ENCODE measurements at places on chromosomes 7 and 10.

GRCh38 chr7:23254051-23254681 is 7.6 kb downstream of the GPNMB start:
- DNase-seq: no peak

DNA sequence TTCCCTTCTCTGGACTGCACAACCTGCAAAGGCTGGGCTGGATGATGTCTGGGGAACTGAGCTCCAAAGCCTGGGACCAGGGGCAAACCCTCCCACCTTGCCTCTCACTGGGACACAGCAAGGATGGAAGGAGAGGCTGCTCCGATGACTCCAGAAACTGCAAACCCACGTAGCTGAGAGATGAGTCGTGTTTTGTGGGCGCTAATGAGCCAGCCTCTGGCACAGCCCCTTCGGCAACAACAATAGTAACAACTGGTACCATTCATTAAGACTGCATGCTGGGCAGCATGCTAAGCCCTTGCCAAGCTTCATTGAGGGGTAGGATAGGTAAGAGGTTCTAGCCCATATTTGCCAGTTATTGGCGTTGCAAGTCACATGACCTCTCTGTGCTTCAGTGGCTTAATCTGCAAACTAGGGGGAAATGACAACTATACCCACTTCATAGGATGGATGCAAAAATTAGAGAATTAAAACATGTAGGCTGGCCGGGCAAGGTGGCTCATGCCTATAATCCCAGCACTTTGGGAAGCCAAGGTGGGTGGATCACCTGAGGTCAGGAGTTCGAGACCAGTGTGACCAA is 145.9 kb downstream of the SH3PXD2A start:
- no peak for DNase-seq

- DNase-seq: no peak
Observed at GRCh38 chr10:88437411-88437810, 145.7 kb downstream of the RNLS start.

DNA sequence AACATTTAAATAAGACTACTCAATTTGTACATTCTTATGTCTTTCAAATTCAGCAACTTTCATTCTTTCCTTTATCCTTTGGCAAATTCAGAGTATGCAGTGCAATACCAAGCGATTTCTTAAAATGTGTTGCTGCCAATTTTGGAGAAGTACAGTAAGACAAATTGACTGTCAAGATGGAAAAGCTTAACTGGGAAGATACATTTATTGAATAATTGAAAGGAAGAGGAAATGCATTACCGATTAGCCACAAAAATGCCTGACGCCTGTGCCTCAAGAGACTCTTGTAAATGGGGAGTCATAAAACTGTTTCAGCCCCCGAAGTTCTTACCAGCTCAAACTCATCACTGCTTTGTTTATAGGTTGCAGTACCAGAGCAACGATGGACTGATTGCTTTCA is 373.3 kb upstream of the GALNT17 start:
- DNase-seq: no peak

GRCh38 chr10:6195846-6196245 is 6.9 kb upstream of the PFKFB3 start:
- DNase-seq: peak; percentile 46

- no peak for DNase-seq
Observed at GRCh38 chr7:98217623-98218582, 6.7 kb downstream of the BHLHA15 start.

DNA sequence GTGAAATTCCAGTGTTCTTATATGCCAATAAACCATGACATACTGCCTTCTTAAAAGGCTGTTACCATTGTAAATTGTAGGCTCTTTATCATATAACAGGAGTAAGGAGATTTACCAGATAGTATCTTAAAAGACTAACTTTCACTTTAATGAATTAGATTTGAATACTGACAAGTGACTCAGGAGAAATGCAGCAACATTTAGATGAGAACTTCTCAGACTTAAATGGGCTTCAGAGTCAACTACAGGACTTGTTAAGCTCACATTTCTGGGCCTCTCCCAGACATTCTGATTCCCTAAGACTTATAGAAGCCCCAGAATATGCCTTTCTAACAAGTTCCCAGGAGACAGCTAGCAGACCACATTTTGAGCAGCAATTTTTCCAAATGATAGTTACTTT is 466.3 kb downstream of the ARL4A start:
- no peak for DNase-seq

DNA sequence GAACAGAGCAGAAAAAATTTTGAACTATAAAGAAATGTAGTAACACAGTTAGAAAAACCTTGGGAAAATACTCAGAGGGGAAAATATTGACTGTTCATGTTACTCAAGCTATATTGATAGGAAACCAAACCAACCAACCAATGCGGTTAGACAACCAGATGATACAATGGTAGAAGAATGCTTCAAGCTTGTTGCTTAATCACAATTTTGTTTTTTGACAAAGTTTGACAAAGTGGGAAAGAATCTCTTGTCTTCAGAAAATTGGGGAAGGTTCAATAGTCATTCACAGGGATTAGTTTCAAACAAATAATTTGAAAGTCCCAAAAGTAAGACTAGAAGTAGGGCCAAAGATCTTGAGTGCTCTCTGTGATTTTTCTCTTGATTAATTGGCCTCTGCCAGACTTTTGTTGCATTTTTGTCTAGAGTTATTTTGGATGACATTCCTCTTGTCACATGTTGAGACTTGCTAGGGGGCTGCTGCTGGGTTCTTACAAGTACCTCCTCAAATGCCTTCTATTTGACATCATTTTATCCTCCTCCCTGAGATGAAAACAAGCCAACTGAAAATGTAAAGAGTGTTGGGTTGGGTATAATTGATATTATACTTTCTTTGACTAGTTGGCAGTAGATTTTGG is 233.1 kb upstream of the PHYHIPL start:
- DNase-seq: no peak

- no peak for DNase-seq
Observed at GRCh38 chr10:12606461-12606860, 257.1 kb downstream of the CAMK1D start.

DNA sequence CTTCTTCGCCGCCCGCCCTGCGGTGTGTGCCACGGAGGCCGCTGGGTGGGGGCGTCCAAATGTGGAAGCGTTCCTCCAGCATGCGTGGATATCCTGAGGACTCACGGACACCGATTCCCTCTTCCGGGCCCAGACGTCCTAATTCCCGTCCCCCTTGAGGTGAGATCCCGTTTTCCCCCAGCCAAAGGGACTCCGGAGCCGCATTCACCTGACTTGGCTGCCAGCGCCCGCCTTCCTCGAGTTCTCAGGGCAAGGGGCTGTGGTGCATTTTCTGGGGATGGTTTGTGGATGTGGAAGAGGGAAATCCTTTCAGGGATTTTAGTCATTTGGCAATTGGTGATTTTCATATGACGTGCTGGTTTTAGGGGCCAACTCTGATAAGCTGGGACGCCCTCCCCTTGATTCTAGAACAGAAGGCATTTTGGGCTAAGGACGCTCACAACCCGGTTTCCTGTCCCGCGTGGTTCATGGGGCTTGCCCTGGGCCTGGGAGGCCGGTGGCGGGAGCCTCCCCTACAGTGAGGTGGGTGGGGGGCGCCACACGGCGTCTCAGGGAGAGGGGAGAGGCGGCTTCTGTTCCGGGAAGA is 165.4 kb downstream of the ACTR3B start:
- DNase-seq: no peak

- no peak for DNase-seq
Observed at GRCh38 chr7:27344471-27344870, 101.9 kb downstream of the EVX1 start.

GRCh38 chr7:75771224-75771623 is 787 bp downstream of the CCL26 start:
- no peak for DNase-seq

GRCh38 chr10:82210331-82210730 is 335.3 kb downstream of the NRG3 start:
- DNase-seq: no peak

DNA sequence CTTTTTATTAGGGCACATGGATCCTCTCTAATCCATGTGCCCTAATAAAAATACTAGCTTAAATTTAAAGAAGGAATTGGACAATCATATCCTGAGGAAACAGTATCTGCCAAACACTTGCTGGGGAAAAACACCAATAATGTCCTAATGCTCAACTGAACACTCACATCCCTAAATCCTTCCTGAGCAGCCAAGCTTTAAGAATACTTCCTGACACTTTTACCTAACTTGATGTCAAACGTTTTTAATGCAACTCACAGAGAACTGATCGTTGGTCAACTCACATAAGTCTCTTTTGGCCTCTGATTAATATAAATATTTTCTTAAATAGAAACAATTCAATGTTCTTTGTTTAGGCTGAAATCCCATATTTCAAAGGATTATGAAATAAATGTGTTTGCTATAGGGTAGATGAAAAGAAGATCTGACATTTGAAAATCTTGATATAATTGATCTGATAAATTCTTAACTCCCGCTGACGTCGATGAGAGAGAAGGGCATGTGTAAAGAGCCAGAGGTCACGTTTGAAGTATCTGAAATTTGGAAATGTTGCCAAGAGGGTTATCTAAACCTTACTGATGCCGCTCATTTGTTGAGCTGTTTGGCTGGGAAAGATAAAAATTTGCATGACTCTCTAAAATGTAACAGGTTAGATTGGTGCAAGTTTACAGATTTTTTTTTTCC is 122.8 kb upstream of the RHOBTB1 start:
- DNase-seq: peak; percentile 1

GRCh38 chr10:119205894-119206602 is 1.3 kb upstream of the GRK5 start:
- no peak for DNase-seq

- DNase-seq: no peak
Observed at GRCh38 chr7:43105521-43106120, 6.8 kb upstream of the HECW1 start.

DNA sequence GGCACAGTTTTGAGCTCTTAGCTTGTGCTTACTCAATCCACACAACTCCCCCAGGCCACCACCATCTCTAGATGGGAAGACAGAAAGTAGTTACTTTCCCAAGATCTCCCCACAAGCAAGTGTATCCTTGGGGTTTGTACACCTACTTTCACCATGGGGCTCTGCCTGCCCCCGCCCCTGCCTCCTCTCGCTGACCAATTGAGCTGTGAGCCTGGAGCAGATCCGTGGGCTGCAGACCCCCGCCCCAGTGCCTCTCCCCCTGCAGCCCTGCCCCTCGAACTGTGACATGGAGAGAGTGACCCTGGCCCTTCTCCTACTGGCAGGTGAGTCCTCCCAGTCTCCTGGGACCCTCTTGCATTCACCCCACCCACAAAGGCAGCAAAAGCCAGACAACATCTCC is 2.0 kb downstream of the FXYD4 start:
- no peak for DNase-seq

- DNase-seq: peak; percentile 98
Observed at GRCh38 chr7:107007007-107007891, 37.3 kb upstream of the PRKAR2B start.

- no peak for DNase-seq
Observed at GRCh38 chr10:97889461-97890265, 40.0 kb downstream of the GOLGA7B start.

DNA sequence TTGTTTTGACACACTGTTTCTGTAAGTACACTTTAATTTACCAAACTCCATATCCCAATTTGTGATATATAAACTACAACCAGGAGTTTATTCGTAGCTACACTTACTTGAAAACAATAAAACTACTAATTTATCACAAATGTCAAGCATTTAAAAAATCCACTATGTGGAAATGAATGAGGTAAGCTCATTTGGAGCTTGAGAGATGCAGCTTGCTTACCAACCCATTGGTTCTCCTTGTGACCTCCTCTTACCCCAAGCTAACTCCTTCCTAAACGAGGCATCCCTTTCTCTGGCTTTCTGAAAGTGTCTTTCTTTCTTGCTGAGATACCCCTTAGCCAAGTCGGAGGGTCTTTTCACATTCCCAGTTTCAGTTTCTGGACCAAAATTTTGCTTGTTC is 2.5 kb downstream of the OR6V1 start:
- DNase-seq: no peak

- no peak for DNase-seq
Observed at GRCh38 chr7:158408318-158408920, 179.2 kb downstream of the PTPRN2 start.

GRCh38 chr7:22223807-22224206 is 133.1 kb downstream of the RAPGEF5 start:
- no peak for DNase-seq

- DNase-seq: no peak
Observed at GRCh38 chr7:142451817-142452216, 194.0 kb upstream of the PRSS58 start.

GRCh38 chr10:43801626-43802025 is 152.9 kb upstream of the ZNF32 start:
- DNase-seq: no peak

DNA sequence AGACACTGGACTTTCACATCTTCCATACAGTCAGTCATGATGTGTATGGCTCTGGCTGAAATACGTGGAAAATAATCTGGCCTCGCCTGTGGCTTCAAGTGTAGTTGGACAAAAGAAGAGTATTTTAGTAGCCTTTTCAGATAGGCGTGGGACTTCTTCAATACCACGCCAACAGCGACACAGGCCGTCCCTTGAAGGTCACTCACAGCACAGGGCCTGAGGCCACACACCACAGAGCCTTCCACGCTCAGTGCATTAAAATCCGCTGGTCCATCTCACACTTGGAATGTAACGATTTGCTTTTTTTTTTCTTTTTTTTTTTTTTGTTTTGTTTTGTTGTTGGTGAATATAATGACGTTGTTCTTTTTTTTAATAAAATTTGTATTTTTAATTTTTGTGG is 51.8 kb upstream of the SUN1 start:
- DNase-seq: no peak

GRCh38 chr7:106485031-106485551 is 175.9 kb downstream of the CCDC71L start:
- DNase-seq: no peak

DNA sequence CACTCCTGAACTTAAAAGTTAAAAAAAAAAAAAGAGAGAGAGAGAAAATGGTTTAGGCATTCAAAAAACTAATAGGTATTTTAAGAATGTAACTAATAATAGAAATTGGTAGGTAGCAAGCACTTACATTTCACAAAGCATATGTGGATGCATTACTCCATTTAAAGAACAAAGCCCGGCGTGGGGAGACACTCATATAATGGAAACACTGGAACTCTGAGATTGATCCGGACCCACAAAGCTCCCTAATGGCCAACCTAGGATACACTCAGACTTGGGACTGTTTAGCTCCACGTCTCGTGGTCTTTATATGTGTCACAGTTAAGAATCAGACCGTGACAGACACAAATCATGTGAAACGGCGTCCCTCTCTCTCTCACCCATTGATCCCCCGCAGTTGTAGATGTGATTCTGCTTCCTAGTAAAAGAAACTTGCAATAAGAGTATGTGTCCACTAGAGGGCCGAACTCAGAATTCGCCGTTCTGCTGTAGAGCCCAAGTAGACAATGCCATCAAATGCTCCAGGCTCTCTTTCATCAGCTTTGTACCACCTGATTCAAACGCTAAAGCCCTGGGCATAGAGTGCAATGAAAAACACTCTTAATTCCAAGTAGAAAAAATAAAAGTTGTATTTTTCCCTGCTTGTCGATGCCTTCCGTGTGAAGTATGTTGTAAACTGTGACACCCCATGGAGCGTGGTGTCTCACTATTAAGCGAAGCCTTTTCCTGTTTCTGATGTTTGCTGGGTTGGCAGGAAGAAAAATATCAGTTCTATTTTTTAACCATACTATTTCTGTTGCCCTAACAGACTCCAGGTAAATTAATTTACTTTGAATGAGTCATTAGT is 429.0 kb upstream of the MTPN start:
- DNase-seq: peak; percentile 57

All from erythroblast (primary cell).